CD4-positive, alpha-beta T cell treated with Interleukin-15 for 4 hours (primary cell): ENCODE measurements at places on chromosomes 13 and 19.
A peak's percentile ranks its signal among the peaks of the same experiment; 100 is the strongest.

DNA sequence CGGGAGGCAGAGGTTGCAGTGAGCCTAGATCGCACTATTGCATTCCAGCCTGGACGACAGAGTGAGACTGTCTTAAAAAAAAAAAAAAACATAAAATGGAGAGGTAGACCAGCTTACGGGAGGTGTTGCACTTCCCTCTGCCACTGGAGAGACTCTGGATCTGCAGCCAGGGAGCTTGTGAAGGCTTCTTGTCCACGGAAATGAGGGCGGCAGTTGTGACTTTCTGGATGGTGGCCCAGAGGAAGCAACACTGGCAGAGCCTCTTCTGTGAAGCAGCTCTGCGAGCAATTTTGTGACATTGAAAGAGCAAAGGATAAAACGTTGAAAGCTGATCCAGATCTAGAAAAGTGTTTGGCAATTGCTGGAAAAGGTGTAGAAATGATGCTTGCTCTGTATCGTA lies 10.4 kb downstream of the SPINT2 start:
- DNase-seq, result no peak

DNA sequence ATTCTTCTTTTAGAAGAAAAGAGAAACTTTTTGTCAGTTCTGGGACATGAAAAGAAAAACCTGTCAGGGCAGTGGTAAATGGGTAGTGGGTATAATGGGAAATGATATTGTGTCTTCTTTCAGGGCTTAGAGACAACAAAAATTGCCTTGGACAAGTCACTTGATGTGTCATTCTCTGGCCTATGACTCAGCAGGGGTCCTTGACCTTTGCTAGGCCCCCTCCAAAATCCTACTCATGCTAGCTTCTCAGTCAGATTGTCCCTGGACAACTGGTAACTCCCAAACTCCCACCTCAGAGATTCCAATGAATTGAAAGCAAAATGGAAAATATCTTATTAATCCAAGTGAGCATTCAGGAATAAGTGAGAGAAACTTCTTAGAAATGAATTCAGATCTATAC lies 258.8 kb upstream of the SPRY2 start:
- no peak for DNase-seq

GRCh38 chr19:31330761-31331160 lies 18.5 kb downstream of the TSHZ3 start:
- no peak for DNase-seq

DNA sequence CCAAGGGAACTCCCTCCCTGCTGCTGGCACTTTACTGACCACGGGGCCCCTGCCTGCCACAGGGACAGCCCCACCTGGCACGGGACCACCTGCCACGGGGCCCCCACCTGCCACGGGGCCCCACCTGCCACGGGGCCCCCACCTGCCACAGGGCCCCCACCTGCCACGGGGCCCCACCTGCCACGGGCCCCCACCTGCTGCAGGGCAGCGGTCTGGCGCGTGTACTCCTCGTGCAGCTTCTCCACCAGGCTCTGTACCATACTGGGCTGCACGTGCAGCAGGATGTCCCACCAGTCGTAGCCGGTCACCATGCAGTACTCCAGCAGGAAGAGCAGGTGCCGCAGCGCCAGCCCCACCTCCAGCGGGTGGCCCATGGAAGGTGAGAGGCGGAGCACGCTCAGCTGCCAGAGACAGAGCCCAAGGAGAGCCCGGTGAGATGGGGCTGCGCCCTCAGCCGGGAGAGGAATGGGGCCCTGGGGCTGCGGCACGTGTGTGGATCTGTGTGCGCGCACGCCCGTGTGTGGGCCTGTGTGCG lies 16.1 kb downstream of the MED16 start:
- DNase-seq, result no peak

DNA sequence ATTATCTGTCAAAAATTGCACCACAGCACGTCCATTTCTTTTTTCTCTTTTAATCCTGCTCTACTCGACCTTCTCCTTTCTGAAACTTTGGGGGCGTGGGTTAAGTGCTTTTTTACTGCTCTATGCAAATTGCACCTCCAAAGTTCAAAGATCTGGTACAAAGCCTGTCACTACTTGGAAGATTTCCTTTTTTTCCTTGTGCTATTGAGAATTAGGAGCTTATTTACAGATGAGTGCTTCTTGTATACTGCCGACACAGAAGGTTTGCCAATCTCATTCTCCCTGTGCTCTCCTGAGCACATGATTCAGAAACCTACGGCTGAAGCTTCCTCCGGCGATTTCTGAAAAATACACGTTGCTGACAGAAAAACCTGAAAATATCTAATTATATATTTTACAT lies 94.8 kb downstream of the TEX29 start:
- DNase-seq, result no peak

- DNase-seq, result no peak
Measured at GRCh38 chr13:50130123-50130946, 115.1 kb downstream of the KCNRG start.

DNA sequence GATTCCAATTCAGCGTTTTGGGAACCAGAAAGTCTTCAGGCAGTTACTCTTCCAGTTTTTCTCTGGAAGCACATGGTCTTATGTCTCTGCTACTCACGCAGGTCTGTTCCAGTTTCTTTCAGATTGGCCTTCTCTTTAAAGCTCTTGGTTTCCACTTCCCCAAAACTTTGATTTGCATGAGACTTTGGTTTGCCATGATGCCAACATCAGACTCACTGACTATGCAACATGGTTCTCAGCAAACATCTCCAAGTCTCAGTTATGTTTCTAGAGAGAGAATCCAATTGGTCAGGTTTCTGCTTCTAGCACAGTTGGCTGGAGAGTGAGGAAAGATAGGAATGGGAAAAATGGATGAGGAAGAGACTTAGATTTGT lies 3.1 kb downstream of the AKAP11 start:
- DNase-seq, result no peak

DNA sequence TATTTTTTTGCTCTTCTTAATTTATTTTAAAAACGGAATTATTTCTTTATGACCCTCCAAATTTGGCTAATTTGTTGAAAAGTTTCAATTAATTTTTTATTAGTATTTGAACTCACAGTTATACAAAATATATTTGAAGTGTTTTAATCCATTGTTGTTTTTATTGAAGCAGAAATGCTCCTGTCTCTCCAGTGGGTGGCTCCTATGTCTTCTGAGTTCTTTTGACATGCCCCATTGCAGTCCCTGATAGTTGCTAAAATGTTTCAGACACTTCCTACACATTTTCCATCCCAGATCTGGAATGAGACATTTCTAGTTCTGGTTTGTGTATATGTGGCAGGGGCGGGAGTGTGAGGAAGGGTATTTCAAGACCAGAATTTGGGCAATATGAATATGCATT lies 579.4 kb upstream of the PRR20A start:
- DNase-seq, result no peak

DNA sequence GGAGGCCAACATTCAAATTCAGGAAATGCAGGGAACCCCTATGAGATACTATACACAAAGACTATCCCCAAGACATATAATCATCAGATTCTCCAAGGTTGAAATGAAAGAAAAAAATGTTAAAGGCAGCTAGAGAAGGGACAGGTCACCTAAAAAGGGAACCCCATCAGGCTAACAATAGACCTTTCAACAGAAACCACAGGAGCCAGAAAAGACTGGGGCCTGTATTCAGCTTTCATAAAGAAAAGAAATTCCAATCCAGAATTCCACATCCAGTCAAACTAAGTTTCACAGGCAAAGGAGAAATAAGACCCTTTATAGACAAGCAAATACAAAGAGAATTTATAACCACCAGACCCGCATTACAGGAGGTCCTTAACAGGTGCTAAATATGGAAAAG lies 1703.6 kb upstream of the PRR20A start:
- no peak for DNase-seq

DNA sequence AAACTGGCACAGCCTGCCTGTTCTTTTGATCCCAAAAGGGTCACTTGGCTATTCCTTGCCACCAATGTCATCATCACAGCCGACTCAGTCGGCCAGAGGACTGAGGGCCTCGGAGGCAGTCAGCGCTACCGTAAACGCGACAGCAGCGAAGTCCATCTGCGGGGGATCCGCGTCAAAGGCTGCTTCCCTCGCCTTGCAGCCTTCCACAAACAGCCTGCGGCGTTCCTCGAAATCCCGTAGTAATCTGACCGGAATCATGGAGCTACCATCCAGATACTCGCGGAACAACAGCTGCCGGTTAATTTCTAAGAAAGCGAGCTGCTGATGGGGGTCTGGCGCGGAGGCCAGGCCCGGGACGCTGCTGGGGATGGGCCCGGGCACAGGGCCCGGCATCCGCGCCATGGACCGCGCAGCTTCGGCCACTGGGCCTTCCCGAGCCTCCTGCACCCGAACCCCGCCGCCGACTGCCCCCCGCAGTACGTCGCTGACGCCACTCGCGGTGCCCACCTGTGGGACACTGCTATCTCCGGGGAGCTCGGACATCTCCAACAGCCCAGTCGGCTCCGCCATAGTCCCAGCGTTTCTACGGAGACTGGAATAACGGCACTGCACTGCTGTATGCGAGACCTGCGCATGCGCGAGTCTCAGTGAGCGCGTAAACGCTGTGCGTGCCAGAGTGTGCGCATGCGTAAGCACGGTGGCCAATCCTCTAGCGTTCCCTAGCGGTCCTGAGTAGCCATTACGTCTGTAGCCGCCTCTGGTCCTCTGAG lies at the start of gene EID2B:
EID2B (minus strand) TSS at position 620 of the 770 bp plus-strand sequence; CDS start at position 570, 50 bp downstream.
- DNase-seq, result peak; percentile 94

DNA sequence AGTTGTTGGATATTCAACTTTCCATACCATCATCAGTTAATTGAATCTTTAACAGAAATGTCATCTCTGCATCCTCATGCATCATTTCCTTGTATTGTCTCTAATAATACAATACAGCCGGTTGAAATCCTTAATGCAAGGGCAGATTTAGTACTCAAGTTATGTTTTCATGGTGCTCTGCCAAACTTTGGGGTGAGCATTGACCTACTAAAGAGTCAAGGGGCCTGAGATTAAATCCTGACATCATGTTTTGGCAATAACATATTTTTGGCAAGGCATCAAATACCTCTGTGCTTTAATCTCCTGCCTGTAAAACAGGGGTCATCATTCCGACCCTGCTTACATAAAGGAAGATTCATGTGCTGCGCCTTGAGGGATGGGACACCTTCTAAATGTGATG lies 42.7 kb upstream of the ABCC4 start:
- DNase-seq, result no peak

DNA sequence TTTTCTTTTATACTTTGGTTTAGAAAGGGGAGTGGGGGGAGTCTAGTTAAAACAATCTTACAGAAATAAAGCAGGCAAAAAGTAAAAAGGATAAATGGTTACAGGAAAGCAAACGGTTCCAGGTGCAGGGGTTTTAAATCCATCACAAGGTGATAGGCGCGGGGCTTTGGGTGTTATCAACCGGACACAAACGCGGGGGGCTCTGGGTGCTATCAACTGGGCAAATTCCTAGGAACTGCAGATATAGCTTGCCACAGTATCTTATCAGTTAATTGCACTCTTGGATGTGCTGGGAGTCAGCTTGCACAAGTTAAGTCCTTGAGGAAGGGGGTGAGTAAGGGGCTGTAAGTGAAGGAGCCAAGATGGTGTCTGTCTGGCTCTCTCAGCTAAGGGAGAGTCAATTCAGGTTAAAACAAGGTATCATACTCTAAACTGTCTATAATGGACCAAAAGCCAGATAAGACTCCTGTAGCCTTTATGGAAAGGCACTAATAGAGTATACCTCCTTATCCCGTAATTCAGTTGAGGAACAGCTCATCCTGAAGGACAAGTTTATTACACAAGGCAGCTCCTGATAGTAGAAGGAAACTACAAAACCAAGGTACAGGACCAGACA lies 32.6 kb upstream of the ZSCAN5A start:
- DNase-seq, result no peak

DNA sequence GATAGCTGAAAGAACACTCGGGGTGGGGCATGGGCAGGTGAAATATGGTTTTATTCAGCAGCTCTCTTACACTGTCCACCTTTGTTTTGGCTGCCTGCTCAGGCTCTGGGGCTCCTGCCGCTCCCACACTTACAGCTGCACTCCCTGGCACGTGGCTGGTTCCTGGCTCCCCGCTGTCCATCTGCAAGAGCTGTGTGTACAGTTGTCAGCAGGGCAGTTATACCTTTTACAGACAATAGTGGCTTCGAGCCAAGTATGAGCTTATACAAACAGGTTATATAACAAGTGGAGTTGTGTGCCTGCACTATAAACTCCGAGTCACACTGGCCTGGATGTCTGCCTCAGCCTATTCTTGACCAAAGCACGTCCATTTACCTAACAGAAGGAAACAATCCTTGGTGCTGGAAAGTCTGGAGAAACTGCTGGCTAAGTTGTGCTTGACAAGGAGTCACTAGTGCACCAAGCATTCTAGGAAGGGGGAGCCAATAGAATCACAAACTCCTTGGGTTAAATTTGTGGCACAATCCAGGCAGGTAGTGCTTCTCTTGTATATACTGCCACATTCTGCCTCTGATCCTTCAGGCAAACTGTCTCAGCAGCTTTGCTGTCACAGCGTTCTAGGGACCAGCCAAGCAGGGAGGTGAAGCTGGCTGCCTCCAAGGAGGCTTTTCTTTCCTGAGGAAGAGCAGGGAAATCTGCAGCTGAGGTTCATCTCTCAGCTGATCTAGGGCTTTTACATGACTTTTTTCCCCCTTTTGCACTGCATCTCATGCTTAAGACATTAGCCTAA lies 68.2 kb downstream of the NHLRC3 start:
- no peak for DNase-seq

GRCh38 chr19:54449701-54450069 lies 686 bp downstream of the LENG8 start:
- no peak for DNase-seq

- DNase-seq, result no peak
Measured at GRCh38 chr13:80577926-80578670, 237.2 kb upstream of the SPRY2 start.

GRCh38 chr13:30429721-30430694 lies 7.7 kb downstream of the UBE2L5 start:
- DNase-seq, result peak; percentile 56

- no peak for DNase-seq
Measured at GRCh38 chr13:112602189-112602588, 14.2 kb upstream of the TUBGCP3 start.

GRCh38 chr19:39479916-39480315 lies 722 bp upstream of the TIMM50 start:
- DNase-seq, result no peak

DNA sequence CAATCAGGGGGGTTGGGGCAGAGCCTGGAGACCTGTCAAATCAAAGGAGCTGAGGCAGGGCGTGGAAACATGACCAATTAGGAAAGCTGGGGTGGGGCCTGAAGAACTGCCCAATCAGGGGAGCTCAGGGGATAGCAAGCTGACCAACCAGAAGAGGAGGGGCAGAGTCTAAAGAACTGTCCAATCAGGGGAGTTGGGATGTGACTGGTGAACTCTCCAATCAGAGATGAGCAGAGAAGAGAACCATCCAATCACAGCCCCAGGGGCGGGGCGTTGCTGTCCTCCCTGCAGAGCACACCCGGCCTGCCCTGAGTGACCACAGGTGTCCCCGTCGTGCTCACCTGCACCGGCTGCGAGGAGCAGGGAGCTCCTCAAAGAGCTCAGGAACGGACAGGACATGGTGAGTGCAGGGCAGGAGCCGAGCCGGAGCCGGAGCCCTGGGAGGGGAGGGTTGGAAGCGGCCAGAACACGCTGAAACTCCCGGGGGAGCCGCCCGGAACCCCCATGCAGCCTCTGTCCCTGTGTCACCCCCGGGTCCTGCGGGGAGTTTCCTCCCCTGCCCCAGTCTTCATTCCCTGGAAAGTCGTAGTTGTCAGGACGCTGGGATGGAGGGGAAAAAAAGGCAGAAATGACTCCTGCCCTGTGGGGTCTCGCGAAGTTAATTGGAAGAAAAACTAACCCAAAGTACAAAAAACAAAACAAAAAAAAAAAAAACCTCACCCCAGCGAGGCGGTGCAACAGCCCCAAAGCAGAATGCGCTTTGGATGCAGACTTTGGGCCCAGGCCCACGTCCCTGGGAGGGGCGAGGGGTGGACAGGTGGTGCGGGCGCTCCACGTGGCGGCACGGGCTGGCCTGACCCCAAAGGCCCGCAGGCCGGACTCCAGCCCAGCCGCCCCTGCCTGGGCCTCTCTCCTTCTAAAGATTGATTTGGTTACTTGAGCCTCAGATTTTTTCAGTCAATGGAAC lies at the start of gene ZNF556:
ZNF556 (plus strand) TSS at position 311 of the 967 bp plus-strand sequence; CDS start at position 398, 87 bp downstream.
- DNase-seq, result no peak
